IPS DF 19.7 (cell line): ENCODE measurements at places on chromosomes 5 and 9.
A peak's percentile ranks its signal among the peaks of the same experiment; 100 is the strongest.

DNA sequence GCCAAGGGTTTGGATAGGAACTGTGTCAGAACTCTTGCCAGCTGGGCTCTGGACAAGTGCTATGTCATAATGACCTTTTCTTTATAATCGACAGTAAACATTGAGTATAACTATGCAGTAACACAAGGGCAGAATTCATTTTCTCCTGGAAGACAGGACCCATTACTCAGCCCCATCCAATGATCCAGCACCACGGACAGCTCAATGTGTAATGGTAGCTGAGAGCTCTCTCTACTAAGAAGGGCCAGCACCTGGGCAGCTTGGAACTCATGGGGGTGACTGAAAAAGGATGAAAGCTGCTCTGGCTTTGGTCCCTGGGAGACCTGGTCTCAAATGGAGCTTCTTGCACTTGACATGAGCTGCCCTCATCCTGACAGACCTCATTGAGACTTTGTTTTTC lies 347.8 kb downstream of the TRIM32 start:
- DNase-seq = peak; percentile 15

DNA sequence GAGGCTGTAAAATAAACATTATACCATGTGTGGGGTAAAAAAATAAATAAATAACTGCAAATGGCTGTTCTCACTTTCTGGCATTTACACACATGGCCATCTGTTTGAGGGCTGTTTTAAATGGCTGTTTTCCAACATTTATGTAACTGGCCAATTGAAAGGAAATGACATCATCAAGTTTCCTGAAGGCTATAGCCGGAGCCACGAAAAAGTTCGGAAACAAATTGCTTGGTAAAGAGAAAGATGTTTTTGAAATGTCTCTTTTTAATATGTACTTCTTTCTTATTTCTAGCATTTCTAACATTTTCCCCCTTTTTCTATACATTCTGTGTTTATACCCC lies 95.4 kb upstream of the DAB2 start:
- DNase-seq = no peak

GRCh38 chr5:19880458-19880857 lies 107.5 kb downstream of the CDH18 start:
- no peak for DNase-seq

DNA sequence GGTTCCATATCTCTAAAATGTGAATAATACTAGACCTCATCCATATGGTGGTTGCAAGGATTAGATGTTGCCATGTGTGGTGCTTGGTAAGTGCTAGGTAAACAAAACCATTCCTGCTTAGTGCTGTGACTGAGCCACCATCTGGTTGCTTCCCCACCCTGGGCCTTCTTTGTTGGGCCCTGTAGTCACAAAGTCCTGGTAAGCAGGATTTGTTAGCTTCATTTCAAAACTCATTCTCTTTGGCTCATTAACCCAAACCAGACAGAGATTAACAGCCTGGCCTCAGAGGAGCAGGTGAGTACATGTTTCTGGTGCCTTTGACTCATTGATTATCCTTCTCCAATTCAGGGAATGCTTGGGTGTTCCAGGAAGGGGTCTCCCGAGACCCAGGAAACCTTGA lies 240.2 kb downstream of the ARHGAP26 start:
- no peak for DNase-seq

- DNase-seq = no peak
Observed at GRCh38 chr5:34914671-34915138, 599 bp downstream of the RAD1 start.

DNA sequence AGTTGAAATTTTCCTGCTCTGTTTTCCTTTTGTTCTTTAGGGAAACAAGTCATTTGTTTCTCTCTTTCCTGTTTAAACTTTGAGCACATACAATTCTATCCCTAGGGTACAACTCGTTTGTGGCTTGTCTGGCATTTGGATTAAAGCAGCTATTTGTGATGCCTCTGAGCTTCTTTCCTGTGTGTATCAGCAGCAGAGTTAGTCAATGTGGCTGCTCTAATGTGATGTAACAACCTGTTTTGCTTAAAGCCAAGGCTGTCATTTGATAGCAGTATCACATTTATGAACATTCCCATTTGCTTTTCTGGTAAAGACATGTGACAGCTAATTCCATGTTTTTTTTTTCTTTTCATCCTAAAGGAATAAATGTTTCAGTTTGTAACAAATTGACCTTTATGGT lies 314.3 kb upstream of the CHD1 start:
- no peak for DNase-seq

DNA sequence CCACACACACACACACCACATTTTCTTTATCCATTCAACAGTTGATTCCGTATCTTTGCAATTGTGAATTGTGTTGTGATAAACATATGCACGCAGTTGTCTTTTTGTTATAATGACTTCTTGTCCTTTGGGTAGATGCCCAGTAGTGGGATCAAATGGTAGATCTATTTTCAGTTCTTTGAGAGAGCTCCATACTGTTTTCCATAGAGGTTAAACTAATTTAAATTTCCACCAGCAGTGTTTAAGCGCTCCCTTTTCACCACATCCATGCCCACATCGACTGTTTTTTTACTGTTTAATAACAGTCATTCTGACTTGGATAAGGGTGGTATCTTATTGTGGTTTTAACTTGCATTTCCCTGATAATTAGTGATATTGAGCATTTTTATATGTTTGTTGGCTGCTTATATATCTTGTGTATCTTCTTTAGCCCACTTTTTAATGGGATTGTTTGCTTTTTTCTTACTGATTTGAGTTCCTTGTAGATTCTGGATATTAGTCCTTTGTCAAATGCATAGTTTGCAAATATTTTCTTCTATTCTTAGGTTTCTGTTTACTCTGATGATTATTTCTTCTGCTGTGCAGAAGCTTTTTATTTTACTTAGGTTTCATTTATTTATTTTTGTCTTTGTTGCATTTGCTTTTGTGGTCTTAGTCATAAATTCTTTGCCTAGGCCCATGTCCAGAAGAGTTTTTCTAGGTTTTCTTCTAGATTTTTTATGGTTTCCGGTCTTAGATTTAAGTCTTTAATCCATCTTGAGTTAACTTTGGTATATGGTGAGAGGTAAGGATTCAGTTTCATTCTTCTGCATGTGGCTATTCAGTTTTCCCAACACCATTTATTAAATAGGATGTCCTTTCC lies 82.4 kb downstream of the SH3RF2 start:
- DNase-seq = no peak

GRCh38 chr9:1490341-1491232 lies 440.4 kb downstream of the DMRT2 start:
- DNase-seq = no peak

DNA sequence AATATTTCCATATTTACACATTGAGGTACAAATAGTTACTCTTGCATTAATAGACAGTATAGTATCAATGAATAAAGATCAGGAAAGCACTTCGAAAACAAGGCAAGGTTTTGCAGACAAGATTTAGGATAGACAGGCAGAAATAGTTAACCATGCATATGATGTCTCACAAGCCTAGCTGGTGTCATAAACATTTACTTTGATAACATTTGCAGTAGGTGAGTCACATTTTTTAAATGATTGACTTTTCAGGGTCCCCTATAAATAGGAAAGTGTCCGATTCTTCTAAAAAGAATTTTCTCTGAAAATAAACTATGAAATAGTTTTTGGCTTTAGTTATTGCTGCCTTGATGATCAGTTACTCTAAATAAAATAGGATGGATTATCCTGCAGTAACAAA lies 162.1 kb downstream of the SNX18 start:
- no peak for DNase-seq

DNA sequence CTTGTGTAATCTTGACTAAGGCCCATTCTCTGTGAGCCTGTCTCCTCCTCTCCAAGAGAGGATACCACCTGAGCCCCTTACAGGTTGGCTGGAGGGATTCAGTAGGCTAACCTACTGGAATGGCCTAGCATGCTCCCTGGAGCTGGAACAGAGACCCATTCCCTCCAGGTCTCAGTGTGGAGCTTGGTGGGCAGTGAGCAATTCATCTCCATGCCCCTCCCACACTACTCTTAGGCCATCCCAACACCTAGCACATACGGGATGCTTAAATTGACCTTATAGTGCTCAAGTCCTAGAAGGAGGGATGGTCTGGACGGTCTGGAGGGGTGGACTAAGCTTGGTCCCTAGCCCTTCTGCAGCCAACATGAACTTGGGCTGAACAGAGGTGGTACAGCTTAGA lies 75.6 kb downstream of the CRB2 start:
- no peak for DNase-seq

GRCh38 chr9:127569886-127570401 lies 42.1 kb upstream of the STXBP1 start:
- DNase-seq = no peak

- no peak for DNase-seq
Observed at GRCh38 chr9:69871118-69871834, 50.7 kb downstream of the CFAP95 start.

DNA sequence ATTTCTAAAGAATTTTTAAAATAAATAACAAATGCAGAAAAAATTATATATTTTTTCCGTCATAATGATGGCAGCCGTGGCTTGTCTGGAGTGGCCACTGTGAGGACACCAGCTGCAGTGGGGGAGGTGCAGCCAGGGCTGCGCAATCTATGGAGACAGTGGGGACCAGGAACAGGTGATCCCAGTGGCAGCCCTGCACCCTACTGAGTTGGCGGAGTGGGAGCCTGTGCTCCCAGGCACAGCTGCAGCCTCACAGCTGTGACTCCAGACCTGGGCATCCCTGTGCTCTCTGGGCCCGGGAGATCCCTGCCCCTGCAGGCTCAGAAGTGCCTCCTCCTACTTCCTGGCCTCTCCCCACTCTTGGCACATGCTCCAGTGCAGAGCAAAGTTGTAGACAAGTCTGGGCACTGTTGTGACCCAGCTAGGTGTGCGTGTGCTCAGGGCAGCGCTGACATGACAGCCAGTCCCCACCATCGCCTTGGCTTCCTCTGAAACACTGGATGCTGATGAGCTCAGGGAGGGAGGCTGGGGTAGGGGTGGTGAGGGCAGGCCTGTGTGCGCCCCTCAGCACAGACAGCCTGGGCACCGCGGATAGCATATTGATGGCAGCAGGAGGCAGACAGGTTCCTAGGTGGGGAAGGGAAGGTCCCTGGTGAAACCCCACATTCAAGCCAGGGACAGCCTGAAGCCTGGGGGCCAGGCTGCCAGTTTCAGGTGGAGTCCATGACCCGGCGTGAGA lies 96.0 kb upstream of the PRR16 start:
- DNase-seq = no peak

GRCh38 chr5:83220331-83220730 lies 143.0 kb downstream of the XRCC4 start:
- no peak for DNase-seq

DNA sequence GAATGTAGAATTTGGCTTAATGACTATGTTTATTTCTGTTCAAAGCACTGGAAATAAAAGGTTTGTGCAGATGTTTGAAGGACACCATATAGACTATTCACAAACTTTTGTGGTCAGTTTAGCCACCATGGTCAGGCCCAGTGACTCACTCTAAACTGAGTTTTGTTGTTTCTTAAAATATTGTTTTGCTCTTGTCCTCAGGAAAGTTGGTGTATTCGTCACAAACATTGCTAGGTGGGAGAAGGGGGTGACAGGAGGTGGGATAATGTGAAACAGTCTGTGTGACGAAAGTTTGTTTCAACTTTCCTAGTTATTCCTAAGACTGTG lies 35.0 kb upstream of the LIFR start:
- no peak for DNase-seq

GRCh38 chr5:75707911-75708509 lies 9.2 kb downstream of the POC5 start:
- DNase-seq = no peak

GRCh38 chr5:147382776-147383175 lies 127.1 kb downstream of the DPYSL3 start:
- DNase-seq = no peak

DNA sequence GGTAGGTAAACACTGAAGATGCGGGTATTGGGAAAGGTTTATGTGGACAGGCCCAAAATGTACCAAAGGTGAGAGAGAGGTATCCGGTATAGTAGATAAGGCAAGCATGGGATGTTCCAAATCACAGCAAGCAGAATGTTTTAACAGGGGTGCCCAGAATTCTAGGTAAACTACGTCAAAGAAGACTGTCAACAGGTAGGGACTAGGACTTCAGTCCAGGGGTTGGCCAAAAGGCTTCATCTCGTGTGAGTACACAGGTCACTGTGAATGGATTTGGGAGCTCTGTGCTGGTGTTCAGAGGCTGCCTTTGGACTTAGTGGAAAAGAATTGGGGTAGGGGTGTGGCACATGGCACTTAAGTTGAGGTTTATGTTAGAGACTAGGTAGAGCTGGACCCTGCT lies 66.4 kb downstream of the PIK3R1 start:
- DNase-seq = no peak

DNA sequence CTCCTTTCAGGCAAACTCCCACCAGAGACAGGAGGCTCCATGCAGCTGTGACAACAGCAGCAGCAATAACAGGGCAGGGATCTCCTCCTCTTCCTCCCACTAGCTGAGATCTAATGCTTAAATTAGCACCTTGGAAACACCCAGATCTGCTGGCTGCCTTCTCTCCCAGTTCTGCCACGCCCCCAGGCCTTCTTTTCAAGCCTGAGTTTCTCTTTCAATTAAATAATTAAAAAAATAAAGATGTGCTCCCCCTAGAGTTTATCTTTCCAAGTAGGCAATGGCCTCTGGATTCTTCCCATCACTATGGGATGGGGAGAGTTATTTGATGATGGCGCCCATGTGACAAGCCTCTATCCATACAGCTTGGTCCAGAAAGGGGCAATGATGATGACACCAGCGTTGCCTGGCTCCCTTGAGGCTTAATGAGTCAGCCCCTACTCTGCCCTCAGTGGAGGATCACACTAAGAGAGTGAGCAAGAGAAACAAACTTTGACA lies 3.8 kb downstream of the FAM219A start:
- no peak for DNase-seq

- no peak for DNase-seq
Observed at GRCh38 chr5:113124265-113124664, 147.7 kb downstream of the DCP2 start.

- DNase-seq = no peak
Observed at GRCh38 chr9:129752900-129753729, at the start of gene PTGES. Gene PTGES (minus strand): TSS chr9:129753042. CDS start chr9:129753012, 30 bp downstream.

DNA sequence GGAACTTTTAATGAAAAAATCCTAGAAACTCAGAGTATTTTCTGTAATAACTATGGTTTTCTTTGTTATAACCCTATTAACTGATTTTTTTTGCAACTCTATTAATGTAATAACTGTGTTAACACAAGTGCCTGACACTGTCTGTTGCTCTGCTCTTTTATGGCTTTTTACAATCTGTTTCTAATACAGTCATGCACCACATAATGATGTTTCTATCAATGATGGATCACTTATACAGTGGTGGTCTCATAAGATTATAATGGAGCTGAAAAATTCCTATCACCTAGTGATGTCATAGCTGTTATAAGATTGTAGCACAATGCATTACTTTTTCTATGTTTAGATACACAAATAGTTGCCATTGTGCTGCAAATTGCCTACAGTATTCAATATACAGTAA lies 123.1 kb upstream of the SV2C start:
- no peak for DNase-seq
